Stimulated activated CD4-positive, alpha-beta T cell treated with anti-CD3 and anti-CD28 coated beads, TNF-alpha, amount 100 ng/mL, for 48 hours (primary cell): ENCODE measurements at places on chromosomes 1 and 21.

DNA sequence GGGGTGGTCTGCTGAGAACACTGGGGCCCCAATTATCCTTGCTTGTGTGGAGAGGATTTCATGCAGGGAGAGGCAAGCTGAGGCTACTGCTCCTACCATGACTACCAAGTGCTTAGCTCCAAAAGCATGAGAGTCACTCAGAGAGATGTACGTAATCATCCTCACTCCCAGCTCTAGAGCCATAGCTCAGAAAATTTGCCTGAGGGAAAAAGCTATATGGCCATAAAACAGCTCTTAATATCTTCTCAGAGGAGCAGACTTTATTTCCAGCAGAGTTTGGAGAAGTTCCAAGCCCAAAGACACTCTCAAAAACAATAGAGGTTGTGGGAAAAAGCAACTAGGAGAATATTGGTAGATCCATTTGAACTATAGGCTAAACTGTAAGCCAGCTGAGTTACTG, 106.4 kb upstream of the PBX1 start:
- DNase-seq = no peak

- DNase-seq = no peak
These were observed 51.9 kb upstream of the C8B start for GRCh38 chr1:57017717-57018116.

GRCh38 chr1:184300446-184300845, 86.4 kb upstream of the C1orf21 start:
- DNase-seq = no peak

GRCh38 chr1:22318279-22318981, 133.2 kb upstream of the ZBTB40 start:
- no peak for DNase-seq

GRCh38 chr1:247576514-247576913, 11.6 kb upstream of the OR2G2 start:
- no peak for DNase-seq

DNA sequence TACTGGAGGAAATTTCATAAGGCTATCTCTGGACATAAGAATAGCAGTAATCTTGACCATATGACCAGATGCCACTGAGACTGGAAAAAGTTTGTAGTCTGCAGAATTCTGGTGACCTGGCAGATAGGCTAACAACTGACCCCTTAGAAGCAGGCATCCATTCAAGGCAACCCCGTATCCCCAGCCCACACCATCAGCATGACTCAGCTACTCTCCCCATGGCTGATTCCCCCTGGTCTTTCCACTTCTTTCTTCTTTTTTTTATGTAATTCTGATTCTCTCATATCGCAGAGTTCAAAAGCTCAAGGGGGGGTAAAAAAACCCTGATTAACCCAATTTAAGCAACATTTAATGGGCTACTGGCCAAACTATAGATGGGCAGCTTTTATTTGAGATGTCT, 243.1 kb downstream of the ZNF648 start:
- no peak for DNase-seq

- DNase-seq = no peak
These were observed 533.7 kb upstream of the DAB1 start for GRCh38 chr1:57957576-57957975.
